ENCODE measurements at places on chromosomes 3 and 15.

DNA sequence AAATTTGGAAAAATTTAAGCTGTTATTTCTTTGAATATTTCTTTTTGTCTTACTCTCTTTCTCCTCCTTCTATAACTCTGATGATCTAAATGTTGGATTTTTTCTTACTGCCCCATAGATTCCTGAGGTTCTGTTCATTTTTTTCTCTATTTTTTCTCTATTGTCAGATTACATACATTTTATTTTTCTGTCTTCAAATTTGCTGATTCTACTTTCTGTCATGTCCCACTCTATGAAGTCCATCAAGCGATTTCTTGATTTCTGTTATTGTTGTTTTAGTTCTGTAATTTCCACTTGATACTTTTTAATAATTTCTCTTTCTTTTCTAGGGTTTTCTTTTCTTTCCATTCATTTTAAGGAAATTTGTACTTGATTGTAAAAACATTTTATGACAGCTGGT lies 83.7 kb upstream of the THRB start:
- no peak for DNase-seq

GRCh38 chr3:141729240-141729639 lies 8.9 kb upstream of the RNF7 start:
- DNase-seq, result no peak

DNA sequence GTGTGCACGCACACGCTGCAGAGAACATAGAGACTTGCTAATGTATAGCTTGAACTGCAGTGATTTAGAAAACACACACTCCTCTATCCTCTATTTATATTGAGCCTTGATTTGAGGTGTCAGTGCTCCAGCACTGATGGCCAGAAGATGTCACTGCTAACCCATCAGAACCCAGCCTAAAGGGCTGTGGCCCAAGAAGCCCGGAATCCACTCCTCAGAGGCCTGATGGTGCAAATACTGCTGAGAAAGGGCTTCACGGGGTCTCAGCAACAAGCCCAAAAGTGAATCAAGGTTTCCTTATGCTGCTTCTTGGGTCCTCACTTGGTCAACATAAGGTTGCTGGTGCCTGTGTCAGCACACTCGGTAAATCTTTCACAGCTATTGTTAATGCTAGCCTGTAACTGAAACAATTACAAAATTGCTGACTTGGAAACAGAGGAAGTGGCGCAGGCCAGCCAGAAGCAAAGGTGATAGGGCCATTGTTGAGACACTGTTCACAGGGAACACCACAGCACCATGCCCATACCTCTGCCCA lies 60.3 kb downstream of the HEG1 start:
- DNase-seq, result peak; percentile 4

DNA sequence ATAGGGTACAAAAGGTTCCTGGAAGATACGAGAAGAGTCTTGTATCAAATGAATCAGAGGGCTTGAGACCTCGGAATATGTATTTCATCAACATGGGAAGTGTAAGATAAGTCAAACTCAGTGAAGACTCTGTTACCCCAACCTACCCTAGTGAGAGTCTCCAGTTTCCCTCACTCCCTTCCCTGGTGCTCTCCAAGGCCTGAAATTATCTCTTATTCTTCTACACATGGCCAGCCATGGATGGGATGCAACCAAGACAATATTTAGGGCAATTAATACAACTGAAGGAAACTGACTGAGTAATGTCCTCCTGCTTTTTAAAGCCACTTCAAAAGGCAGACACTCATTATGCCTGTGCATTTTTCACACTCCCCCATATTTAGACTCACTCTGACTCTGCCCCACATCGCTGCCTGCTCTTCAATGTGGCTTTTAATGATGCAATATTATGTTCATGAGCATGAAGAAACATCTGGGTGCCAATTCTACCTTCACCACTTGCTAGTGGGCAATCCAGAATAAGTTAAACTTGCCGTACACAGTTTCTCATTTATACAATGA lies 137.1 kb upstream of the THBS1 start:
- no peak for DNase-seq

- DNase-seq, result no peak
These were observed 764.2 kb upstream of the ARRDC4 start for GRCh38 chr15:97196048-97197014.

- no peak for DNase-seq
These were observed 843.4 kb upstream of the DPPA4 start for GRCh38 chr3:110180733-110181132.

DNA sequence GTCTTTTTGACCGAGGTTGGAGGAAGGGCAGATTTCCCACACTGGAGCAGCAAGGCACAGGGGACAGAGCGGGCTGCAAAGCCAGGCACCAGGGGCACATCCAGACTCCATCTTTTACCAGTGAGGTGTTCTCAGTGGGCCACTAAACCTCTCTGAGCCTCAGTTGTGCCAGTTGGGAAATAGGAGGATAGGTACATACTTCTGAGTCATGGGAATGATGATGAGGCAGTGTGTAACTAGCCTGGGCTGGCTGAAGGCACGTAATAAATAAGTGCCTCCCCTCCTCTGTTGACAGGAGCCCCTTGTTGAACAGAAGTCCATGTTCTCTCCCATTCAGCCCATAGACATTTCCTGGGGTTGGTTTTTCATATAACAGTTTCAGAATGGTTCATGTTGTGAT lies 48.7 kb downstream of the GPD1L start:
- no peak for DNase-seq

DNA sequence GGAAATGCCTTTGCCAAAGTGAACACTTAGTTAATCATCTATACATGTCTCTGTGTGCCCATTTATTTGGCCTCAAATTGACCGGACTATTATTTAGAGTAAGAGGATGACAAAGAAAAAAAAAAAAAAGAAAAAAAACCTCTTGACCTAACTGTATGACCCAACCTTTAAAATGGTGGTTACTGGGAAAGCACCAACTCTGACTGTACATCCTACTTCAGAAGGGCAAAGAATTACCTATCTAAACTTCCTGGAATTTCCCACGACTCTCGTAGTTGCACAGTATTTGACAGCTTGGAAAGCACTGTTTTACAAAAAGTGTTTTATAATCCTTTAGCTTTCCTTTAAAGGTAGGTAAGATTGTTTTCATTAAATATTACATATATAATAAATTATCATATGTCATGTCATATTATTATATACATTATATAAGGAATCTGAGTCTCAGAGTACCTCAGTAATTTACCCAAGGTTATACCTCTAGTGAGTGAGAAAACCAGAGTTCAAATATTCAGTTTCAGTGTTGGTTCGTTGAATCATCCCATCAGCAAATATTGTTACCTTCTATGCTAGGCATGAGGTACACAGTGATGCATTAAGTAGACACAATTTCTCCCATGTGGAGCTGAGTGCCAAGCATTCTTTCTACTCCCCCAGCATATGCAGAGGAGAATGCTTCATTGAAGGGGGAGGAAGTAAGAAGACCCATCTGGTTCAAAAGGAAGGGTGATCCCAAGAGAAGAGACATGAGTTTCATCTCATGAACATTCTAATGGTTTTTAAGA lies 5.0 kb downstream of the BCL2A1 start:
- DNase-seq, result no peak

GRCh38 chr3:132789959-132790358 lies 67.8 kb upstream of the NPHP3 start:
- no peak for DNase-seq

DNA sequence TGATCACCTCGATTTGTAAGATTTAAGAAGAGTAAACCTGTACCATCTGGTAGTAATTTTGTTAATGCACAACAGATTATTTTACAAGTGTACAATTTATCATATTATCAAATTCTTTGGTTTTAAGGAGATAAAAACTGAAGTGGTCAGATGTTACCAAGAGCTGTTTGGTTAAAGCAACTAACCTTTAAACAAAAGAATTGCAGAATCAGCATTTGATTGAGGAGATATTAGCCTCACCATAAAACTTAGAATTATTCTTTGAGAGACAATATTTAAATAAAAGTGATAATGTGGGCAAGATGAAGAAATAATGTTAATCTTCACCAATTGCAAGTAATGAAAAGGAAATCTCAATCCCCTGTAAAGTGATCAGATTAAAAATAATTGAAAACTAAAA lies 1034.9 kb downstream of the ROBO1 start:
- no peak for DNase-seq

- no peak for DNase-seq
These were observed 98.4 kb upstream of the BCL6 start for GRCh38 chr3:187843654-187844053.

DNA sequence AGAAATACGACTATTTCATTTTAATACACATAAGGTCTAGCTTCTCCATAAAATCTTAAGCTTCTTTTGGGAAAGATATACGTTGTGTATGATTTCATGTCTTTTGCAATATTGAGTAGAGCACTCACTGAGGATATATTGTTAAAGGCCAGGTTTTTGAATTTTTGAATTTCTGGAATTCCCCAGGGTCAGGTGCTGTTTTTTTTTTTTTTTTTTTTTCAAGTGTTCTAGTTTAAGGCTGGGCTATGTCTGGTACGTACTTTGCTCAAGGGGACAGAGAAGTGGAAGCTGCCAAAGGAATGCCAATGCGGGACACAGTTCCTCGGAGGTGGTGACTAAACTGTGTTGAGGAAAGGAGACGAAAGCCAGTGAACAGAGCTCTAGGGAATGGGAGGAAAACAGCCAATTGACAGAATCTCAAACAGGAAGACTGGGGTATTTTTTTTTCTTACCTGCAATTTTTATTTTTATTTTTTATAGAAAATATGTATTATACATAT lies 510.5 kb upstream of the CBLB start:
- no peak for DNase-seq

DNA sequence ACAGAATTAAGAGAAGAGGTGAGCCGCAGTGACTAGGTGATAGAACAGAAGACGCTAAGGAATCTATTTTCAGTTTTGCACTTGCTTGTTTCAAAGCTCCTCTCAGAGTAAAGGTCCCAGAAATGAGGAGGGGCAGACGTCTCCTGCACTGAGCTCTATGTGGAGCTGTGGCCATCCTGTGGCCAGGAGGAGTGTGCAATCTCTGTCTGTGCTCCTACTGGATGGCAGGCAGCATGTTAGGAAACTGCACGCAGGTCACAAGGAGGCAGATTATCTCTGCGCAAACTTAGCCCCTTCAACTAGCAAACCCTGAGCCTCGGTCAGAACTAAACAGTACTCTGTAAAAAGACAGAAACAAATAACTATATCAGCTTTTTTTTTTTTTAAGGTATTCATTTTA lies 31.1 kb upstream of the PPIB start:
- no peak for DNase-seq

GRCh38 chr3:170585937-170586310 lies at the start of gene SLC7A14:
SLC7A14 (minus strand) TSS chr3:170586075; CDS start chr3:170526936, 59,139 bp downstream.
- no peak for DNase-seq

DNA sequence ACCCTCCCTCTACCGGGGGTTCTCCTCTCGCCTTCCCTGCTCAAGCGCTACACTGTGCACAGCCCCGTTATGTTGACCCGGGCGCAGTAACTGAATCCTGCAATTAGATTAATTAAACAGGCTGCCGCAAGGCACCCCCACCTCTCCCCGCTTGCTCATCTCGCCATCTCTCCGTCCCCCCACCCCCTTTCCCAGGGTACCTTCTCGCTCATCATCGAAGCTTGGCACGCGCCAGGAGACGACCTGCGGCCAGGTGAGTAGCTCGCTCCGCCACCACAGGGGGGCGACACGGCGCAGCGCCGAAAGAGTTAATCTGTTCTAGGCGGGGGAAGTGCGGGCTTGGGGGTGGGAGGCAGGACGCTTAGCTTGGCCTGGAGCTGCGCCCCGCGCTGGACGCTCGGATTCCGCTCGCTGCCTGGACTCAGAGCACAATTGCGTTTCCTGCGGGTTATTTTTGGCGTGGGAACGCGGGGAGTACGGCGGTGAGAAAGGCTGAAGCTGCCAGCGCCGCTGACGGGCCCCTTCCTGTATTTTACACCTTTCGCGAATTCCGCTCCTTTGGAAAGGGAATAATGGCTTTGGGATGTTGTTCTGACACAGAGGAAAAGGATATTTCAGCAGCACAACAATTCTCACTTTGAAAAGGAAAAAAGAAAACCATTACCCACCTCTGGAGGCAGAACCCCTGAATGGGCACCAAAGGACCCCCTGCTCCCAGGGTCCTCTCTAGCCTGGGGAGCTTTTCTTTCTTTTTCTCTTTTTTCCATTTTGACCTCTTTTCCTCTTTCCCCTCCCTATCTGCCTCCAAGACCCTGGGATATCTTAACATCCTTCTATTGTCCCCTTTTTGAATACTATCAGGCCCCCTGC lies 1.5 kb downstream of the DLL4 start:
- DNase-seq, result peak; percentile 76

- no peak for DNase-seq
These were observed 514.7 kb upstream of the SGO1 start for GRCh38 chr3:20700714-20701113.

DNA sequence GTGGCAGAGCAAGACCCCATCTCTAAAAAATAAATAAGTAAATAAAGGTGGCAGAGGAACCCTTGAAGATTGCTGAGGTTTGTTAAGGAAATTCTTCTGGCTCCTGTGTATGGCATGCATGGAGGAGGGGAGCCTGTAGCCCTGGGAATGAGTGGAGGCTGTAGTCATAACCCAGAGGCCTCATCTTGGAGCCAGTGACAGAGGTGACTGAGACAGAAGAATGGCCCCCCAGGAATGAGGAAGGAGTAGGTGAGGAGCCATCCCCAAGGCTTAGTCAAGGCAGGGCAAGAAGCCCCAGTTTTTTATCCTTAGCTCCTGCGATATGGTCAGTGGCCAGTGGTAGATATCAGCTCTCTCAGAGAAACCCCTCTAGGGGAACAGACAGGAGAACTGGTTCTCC lies 46.5 kb downstream of the BSN start:
- DNase-seq, result no peak

DNA sequence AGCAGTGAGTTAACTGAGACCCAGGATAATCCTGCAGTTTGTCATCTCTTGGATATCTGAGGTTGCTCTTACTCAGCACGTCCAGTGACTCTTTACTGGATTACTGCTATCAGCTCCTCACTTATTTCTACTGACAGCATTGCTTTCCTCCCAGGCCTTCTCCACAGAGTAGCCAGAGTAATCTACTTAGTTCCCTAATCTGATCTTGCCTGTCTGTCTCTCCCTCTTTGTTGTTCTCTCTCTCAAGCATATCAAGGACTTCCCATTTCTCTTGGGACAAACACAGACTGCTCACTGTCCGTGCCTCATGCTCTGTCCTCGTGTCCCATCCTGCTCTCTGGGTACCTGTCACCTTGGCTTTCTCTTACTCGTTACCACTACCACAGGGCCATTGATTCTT lies 376.2 kb downstream of the FEZF2 start:
- no peak for DNase-seq

DNA sequence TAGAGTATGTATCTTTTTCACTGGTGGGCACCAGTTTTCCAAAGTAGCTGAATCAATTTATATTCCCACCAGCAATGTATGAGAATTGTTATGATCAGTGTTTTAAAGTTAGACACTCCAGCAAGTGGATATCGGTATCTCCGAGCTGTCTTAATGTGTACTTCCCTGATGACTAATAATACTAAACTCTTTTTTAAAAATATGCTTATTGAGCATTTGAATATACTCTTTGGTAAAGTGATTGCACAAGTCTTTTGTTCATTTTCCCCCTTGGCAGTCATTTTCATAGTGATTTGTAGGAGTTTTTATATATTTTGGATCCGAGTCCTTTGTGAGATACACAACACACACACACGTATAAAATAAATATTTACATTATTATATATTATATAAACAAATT lies 12.5 kb upstream of the FEM1B start:
- DNase-seq, result no peak

GRCh38 chr3:15390460-15390859 lies 36.9 kb downstream of the METTL6 start:
- DNase-seq, result no peak
